Stimulated activated CD8-positive, alpha-beta memory T cell treated with anti-CD3 and anti-CD28 coated beads, Interleukin-7, amount 100 ng/mL, for 1 hour (primary cell): ENCODE measurements at places on chromosomes 2 and 18.

DNA sequence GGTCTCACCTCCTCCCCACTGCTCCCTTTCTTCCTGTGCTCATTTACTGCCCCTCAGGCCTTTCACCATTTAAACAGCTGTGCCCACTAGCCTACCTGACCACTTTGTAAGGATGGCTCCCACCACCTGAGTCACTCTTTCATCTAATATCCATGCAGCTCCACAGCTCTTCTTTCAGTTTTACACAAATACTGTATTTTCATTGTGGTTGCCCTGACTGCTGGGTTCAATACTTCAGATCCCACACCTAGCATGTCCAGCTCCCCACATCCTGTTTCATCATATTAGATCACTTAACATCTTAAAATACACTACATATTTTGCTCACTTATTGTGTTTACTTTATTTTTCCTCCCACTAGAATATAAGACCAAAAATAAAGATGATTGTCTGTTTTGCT is 1110.6 kb downstream of the TSN start:
- DNase-seq = no peak

DNA sequence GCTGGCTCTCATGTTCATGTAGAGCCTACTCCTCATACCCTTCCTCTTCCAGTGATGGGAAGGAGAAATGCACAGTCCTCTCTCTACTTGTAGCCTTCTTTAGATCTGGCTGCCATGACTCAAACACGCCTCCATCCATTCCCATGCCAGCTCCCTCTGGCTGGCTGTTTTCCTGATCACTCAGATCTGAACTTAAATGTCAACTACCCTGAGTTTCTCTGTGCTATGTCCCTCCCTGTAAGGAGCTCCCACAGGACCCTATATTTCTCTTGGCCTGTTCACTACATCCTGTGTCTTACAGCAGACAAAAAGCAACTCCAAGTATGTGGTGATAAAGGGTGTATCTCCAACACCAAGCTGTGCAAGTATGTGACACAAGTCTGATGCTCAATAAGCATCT is 152.4 kb downstream of the TCF4 start:
- no peak for DNase-seq

DNA sequence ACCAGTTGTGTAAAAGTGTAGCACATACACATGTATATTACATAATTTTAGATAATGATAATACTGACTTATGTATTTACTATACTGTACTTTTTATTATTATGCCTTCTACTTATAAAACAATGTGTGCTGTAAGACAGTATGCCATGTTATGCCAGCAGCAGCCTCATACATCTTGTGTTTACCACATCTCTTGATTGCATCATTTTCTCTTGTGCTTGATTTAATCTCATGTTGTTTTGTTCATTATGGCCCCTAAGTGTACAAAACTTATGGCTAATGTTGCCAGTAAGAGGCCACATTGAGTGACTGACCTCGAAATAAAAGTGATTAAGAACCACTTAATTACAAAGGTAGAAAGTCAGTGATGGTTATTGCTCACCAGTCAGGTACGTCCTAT is 128.0 kb upstream of the SP5 start:
- no peak for DNase-seq

- DNase-seq = no peak
Observed at GRCh38 chr2:5742126-5742525, 49.9 kb downstream of the SOX11 start.

DNA sequence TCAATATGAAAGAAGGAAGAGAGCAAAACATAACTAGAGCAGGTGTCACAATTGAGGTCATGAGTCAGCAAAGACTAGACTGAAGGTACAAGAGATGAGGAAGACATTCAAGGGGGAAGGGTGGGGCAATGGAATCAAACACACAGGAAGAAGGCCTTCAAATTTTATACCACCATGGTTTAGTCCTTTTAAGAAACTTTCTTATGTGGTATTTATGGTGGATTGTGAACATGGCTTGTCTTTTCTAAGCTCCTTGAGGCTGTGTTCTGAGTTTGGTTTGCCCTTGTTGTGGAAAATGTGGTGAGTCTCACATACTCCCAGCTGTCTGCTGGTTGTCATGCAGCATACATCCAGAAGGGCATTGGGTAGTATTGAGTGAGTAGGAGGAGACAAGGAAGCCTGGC is 62.1 kb downstream of the NABP1 start:
- DNase-seq = no peak

- no peak for DNase-seq
Observed at GRCh38 chr2:31140151-31140550, 1.9 kb upstream of the GALNT14 start.

DNA sequence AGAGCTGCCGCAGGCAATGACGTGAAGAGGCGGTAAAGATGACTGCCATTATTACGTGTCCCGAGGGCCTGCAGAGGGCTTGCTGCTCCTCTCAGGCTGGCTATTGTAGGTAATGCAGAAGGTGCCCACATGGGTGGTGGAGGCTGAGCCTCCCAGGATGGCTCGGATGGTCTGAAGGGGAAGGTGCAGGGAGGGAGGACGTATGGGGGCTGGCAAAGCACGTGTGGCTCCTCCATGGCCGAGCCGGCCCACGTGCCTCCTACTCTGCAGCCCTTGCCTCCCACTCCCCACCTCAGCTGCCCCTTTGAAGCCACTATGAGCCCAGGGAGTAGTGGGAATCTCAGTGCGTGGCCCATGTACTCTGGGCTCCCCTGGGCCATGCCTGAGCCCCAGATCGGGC is 48.9 kb downstream of the EDAR start:
- DNase-seq = no peak

- no peak for DNase-seq
Observed at GRCh38 chr2:39620067-39620466, 45.6 kb upstream of the TMEM178A start.

GRCh38 chr2:186546846-186547245 is 43.0 kb upstream of the ITGAV start:
- no peak for DNase-seq

DNA sequence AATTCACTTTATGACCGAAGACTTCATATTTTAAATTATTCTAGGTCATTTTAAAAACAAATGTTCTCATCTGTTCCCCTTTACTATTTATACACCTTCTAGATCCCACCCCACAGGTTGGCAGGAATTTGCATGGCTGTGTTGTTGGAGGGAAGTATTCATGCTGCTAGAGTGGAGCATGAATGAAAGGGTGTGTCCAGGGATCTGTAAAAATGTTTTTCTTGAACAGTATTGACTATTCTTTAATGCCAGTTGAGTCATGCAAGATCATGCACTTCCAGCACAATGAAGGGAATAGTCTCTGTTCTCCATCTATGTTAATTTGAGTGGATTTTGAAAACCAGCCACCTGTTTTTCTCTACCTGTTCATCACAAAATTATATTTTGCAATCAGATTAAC is 52.0 kb upstream of the COL3A1 start:
- no peak for DNase-seq

GRCh38 chr18:75923169-75923568 is 495.7 kb upstream of the SMIM21 start:
- no peak for DNase-seq

DNA sequence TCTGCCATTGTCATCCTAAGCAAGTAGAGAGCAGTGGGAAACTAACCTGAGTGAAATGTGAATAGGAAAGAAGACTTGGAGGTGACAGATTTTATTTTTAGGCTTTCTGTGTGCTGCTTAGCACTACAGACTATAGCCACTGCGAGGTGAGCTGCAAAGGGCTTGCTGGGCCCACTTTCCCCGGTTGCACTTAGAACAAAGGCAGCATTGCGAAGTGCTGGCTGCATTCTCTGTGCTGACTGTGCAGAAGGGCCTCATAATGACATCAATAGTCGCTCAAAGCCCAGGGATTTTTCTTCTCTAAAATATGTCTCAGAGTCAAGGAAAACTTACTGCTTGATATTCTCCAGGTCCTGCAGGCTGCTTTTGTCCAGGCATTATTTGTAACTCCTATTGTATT is 592.1 kb downstream of the TDRD15 start:
- DNase-seq = no peak

- no peak for DNase-seq
Observed at GRCh38 chr2:213238753-213239495, 45.3 kb upstream of the SPAG16 start.

DNA sequence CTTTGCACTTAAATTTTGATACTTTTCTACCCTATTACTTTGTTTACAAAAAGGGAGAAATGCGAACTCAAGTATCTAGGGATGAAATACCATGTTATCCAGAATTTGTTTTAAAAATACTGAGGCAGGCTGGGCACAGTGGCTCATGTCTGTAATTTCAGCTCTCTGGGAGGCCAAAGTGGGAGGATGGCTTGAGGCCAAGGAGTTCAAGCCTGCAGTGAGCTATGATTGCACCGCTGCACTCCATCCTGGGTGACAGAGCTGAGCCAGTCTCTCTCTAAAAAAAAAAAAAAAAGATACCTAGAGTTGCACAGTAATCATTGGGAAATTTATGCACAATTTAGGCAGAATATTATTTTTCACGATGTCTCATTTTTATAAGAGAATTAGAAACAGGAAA is 12.4 kb upstream of the VAPA start:
- DNase-seq = no peak

DNA sequence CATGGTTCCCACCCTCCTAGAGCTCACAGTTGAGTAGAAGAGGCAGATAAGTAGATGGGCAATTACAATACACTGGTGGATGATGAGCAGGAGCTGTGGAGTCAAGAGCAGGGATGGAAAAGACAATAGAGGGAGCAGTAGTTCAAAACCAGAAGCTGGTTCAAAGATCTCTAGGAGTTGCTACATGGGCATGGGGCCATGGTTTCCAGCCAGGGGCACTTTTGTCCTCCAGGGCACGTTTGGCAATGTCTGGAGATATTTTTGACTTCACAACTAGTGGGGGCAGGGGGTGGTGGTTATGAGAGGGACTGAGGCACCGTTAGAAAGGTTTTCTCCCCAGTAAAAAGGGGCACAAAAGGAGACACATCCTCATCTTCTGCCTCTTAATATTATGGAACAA is 236.0 kb downstream of the DYSF start:
- no peak for DNase-seq

GRCh38 chr2:141103216-141103615 is 1027.6 kb downstream of the LRP1B start:
- no peak for DNase-seq

DNA sequence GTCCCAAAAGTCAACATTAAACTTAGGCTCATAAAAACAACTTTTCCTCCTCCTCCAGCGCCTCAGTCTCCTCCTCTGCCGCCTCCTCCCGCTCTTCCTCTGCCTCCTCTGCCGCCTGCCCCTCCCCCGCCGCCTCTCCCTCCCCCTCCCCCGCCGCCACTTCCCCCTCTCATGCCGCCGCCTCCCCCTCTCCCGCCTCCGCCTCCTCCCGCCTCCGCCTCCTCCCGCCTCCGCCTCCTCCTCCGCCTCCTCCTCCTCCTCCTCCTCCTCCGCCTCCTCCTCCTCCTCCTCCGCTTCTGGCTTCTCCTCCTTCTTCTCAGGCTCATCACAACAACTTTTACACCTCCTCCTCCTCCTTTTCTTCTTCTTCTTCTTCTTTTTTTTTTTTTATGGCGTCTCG is 599.9 kb downstream of the TMEM182 start:
- DNase-seq = no peak

GRCh38 chr2:205984381-205984780 is 101.6 kb downstream of the INO80D start:
- DNase-seq = no peak

DNA sequence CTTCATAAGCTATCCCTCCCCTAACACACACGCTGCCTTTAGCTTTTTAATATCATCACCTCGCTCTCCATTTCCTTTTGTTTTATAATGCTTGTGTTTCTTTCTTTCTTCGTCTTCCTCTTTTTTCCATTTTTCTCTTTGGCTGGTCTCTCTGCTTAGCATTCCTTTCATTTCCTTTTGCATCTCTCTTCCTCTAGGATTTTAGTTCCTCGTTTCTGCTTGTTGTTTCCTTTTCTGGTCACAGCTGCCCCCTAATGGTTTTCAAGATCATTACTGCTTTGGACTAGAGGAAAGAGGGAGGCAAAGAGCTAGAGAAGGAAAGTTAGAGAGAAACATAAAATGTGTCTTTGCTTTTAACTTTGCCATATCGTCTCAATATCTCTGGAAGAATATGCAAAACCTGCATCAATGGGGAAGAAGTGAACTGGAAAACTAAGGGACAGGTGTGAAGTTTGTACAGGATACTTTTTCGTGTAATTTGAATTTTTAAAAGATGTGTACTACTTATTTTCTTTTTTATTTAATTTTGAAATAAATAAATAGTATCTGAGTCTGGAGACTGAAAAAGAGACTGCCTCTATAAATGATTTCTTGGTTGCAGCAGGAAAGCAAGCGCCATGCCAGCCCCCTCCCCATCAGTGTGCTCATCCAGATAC is 6.3 kb upstream of the NRP2 start:
- no peak for DNase-seq

DNA sequence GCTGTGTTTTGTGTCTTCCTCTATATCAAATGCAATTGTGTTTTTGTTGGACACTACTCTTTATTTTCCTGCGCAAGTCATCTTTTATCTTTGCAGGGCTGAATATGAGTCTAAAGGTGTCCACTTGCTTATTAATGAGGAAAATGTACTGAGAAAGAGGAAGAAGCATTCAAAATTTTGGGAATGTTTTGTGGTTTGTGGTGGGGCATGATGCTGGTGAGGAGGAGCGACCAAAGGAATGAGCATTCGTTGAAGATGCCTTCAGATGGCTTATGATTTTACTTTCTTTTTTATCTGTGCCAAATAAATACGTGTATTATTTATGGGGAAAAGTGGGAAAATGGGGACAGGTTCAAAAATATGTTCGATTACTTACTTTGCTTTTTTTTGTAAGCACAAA is 63.9 kb upstream of the SMIM21 start:
- no peak for DNase-seq

DNA sequence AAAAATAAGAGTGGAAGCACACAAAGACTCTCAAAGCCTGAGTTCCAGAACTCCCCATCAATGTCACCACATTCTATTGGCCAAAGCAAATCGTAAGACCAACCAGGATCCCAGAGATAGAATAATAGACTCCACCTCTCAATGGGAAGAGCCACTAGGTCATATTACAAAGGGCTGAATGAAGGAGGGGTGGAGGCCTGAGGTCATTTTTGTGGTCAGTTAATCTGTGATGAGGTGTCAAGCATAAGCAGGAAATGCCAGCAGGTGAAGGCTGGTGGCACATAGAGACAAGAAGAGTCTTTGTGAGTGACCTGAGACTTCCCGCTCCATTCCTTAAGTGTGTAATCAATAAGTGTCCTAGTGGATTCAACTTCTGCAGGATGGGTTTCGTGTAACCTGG is 144.3 kb downstream of the TFCP2L1 start:
- no peak for DNase-seq

DNA sequence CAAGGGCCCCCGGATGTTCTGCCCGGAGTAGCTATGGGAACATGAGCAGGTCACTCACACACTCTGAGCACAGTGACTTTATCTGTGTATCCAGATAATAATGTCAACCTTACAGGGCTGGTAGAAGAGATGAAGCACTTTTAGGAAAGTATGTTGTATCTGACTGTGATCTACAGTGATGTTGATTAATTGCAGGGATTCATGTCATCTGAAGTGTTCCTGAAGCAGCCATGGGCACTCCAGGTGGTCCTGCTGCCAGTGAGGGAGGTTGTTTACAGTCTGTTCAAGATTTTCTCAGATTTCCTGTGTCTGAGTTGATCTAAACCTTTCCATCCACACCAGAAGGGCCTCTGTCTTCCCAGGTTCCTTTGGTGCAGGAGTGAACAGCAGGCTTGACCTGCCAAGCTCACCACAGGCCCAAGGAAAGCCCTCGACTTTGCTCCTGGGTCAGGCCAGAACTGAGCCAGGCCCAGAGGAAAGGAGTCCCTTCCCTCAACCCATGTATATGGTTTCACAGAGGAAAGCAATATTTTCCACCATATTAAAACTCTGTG is 28.0 kb downstream of the KIAA2012 start:
- no peak for DNase-seq
